RPMI7951 (cell line): ENCODE measurements at places on chromosomes 6 and 20. TPM values are rescaled to one million over a fixed set of nuclear protein-coding genes. Genes with fewer than 3 reads are reported as not detected.

The DUSP15 gene
- total RNA-seq, result not detected in 2 replicates

DNA sequence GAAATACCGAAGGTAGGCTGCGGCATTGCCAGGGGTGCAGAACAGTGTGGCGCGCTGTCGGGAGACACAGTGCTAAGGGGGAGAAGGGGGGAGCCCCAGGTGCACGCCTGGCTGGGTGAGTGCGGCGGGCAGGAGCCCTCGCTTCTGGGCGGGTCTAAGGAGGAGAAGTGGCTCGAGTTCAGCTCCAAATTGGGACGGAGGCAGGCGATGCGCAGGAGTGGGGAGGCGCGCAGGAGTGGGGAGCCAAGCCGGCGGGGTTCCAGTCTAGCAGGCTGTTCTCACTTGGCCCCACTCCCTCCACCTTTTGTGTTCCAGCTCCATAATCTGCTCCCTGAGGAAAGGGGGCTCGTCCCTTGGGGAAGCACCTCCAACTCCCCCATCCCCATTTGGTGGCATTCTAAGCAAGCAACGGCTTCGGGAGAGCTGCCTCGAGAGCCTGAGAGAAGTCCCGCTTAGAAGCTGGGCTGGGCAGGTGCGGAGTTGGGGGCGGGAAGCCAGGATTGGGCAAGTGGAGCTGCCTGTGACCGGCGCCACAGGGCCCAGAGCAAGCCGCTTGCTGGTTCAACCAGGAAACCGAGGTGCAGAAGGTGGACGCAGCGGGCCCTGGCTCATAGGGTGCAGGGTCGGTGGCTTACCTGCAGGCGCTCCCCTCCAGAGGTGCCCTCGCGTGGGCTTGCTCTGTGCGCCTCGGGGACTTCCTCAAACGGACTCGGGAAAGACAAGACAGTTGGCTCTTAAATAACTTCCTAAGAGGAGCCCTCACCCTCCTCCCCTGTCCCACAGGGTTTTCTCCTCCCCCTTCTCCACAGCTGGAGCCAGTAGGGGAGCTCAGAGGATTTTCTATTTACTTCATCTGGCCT, at the start of gene F13A1:
F13A1 (minus strand) TSS at position 711 of the 860 bp plus-strand sequence. CDS start 1,998 bp downstream, outside the sequence.
- no peak for DNase-seq

- no peak for DNase-seq
Observed at GRCh38 chr6:62974452-62974851, 236.8 kb upstream of the FKBP1C start.

The BHLHE23 gene
- not detected in 2 replicates for total RNA-seq

The SKIC2 gene
- total RNA-seq, result 30.4 and 36.5 TPM in 2 replicates

- no peak for DNase-seq
Observed at GRCh38 chr6:134602123-134602522, 284.2 kb upstream of the SGK1 start.

DNA sequence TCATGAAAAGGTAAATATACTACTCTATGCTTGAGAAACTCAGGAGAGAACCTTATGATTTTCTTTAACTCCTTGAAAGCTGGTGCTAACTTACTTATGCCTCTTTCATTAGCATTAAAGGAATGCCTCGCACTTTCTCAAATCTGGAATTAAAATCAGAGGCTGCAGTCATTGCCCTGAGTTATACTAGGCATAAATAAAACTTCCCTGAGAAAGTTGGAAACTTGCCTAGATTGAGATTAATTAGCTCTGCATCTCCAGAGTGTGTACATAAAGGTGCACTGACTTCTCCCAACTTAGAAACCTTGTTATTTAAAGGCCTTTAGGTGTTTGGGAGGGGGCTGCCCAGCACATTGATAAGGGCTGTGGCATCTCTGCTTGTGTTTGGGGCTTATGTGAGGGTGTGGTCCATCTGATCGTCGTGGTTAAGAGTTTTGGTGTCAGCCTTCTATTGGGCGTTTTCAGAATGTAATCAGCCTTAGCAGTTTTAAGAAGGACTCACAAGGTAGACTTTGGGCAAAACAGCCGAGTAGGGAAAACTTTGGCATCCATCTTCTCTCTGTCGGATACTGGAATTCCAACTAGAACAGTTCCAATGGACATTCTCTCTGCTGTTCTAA, 32.1 kb upstream of the CCN6 start:
- no peak for DNase-seq

DNA sequence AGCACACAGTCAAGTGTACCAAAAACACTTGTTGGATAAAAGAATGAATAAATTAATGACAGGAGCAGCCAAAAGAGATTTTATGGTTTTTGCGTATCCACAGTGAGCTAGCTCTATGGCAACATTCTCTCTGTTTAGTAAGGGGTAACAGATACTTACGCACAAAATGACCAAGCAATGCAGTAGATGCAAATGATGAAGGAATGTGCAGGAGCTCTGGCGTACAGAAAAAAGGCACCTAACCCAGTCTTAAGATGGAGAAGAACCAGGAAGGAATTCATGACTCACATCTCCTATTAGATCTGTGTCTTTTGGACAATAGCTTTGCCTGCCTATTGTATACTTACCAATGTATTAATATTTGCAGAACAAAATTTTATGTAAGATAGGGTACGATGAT, 191.9 kb upstream of the PREP start:
- no peak for DNase-seq

DNA sequence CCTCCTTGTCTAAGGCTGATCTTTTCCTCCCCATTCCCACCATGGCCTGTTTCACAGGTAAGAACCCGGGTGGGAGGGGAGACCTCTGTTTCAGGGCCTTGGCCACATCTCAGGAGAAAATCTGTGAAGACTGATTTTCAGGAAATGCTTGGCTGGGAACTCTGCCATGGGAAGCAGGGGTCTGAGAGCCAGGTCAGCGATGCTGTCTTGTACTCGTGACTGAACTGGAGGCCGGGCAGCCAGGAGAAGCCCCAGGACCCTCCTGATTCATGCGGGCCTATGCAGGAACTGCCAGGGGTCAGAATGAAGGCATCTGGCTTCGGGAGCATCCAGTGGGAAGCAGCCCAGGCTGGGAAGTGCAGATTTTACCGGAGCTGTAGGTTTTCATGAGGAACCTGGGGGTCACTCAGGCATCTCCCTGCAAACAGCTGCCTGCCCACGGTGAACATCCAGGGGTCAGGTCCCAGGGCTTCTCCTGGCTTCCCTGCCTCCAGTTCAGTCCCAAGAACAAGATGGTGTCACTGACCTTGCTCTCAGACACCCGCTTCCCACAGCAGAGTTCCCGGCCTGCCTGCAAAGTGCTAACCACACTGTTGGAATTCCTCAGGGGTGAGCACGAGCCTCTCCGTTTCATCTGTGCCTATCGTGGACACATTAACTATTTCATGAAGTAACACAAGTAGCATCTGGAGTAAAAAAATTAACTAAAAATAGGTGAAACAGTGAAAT, 90.2 kb upstream of the SULF2 start:
- peak; percentile 78 for DNase-seq

DNA sequence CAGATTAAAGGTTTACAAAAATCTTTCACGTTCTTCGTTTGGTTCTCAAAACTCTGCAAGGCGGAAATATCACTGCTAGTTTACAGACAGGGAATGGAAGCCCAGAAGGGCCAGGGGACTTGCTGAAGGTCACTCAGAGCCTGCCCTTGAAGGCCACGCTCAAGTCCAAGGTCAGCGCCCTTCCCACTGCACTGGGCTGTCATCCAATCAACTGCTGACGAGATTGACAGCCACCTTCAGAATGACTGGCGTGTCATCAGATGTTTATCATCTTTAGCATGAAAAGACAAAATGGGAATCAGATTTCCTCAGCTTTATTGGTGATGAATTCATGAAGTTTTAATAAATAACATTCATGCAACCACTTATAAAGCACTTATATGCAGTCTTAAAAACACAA, 16.5 kb downstream of the RNASET2 start:
- no peak for DNase-seq

GRCh38 chr20:59144179-59144830, 19.3 kb upstream of the ZNF831 start:
- DNase-seq, result peak; percentile 16

DNA sequence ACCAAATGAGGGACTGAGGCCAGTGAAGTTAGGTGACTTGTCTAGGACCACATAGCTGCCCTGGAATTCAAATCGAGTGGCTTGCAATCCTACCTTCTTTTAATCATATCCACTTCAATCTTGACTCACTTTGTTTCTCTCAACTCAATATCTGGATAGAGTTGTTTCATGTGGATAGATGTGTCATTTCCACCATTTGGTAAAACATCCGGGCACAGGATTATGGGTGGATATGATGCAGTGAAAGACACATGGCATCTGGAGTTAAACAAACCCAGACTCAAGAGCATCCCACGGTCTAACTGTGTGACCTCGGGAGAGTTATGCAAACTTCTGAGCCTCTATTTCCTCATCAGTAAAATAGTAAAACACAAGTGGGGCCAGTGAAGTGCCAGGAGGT, 103.6 kb upstream of the CNKSR3 start:
- peak; percentile 68 for DNase-seq

The SCGN gene
- not detected in 2 replicates for total RNA-seq

DNA sequence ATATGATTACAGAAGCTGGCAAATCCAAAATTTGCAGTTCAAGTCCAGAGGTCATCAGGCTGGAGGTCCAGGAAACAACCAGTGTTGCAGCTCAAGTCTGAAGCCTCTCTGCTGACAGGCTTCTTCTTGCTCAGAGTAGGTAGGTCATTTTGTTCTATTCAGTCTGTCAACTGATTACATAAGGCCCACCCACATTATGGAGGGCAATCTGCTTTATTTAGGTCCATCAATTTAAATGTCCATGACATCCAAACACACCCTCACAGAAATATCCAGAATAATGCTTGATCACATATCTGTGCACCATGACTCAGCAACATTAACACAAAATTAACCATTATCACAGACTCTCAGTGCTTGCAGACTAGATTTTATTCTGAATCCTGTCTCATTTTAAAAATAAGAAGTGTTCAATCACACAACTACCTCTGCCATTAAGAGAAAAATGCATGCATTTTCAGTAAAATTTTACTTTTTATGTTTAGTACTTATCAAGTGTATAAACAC, 759.2 kb upstream of the ADGRB3 start:
- no peak for DNase-seq

- no peak for DNase-seq
Observed at GRCh38 chr6:124223611-124224345, 420.1 kb downstream of the NKAIN2 start.

DNA sequence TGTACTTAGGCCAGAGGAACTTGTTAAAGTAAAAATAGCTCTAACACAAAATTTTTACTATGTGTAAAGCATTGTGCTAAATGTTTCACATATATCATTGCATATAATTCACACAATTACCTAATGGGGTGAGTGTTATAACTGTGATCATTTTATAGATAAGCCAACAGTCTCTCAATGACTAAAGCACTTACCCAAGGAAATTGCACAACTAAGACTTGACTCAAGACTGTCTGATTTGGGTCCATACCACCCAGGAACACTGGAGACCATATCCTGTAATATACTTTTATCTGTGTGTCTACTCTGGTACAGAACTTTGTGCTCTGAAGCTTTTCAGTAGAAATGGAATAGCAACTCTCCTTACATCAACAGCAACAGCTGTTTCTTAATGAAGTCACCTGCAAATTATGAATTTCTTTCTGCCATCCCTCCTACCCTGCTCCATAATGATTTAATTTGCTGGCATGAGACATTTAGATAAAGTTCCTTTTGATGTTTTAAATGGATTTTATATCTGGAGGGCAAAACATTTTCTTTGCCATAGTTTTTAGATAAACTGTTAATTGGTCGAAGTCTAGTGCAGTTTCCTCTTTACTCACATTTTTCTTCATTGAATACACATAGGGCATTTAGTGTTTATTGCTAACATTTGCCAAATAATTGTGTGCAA, 47.5 kb downstream of the TSPYL4 start:
- peak; percentile 43 for DNase-seq

The CTAGE9 gene
- total RNA-seq, result not detected in 2 replicates

DNA sequence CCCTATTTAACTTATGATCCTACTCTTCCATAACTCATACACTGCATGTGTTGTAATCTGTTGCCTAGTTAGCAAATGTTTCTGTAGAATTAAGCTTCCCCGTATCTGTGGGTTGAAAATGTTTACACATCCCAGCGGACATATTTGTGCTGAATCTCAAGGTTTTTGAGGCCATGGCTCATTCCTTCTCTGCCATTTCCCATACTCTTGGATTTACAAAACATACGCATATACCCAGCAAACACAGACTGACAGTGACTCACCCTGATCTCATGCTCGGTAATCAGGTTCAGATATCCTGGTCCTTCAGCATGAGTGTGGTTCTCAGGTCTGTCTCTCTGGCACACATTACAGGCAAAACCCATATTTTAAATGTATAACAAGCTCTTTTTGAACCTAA, 58.7 kb downstream of the AGPAT4 start:
- DNase-seq, result peak; percentile 88

GRCh38 chr6:23016696-23017095, 447.3 kb downstream of the HDGFL1 start:
- DNase-seq, result no peak

- DNase-seq, result no peak
Observed at GRCh38 chr20:53555081-53555480, 38.6 kb downstream of the ZNF217 start.

The DYNLT2 gene
- total RNA-seq, result 1.8 and 2.0 TPM in 2 replicates

DNA sequence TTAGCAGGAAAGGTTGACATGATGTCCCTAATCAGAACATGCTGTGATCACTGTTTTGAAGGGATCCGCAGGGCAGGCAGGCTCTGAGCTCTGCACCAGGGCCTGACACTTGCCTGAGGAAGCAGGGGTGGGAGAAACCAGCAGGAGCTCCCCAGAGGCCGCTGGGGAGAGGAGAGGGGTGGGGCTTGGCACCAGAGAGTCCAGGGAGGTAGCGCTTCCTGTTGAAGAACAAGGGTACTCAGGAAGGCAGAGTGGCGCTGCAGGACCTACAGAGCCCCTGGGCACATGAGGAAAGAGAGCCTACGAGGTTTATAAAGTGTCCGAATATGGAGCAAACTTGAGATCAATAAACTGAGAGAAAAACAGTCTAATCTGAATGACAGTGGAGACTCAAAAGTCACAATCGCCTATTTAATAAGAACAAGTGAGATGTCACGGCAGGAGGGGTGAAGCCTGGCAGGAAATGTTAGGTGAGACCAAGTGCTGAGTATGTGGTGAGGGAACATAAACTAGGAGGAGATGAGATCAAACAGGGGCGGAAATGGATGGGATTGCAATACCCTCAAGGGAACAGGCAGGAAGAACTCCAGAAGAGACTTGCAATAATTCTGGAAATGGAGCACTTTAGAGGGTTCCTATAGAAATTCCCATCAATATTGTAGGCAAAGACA, 5.8 kb upstream of the TBXT start:
- peak; percentile 6 for DNase-seq

The TCP11 gene
- 0.49 TPM in 1 of 2 replicates, not detected in the other for total RNA-seq

GRCh38 chr6:43339168-43339567, 30.3 kb downstream of the ZNF318 start:
- DNase-seq, result no peak

The GPX5 gene
- not detected in 2 replicates for total RNA-seq

DNA sequence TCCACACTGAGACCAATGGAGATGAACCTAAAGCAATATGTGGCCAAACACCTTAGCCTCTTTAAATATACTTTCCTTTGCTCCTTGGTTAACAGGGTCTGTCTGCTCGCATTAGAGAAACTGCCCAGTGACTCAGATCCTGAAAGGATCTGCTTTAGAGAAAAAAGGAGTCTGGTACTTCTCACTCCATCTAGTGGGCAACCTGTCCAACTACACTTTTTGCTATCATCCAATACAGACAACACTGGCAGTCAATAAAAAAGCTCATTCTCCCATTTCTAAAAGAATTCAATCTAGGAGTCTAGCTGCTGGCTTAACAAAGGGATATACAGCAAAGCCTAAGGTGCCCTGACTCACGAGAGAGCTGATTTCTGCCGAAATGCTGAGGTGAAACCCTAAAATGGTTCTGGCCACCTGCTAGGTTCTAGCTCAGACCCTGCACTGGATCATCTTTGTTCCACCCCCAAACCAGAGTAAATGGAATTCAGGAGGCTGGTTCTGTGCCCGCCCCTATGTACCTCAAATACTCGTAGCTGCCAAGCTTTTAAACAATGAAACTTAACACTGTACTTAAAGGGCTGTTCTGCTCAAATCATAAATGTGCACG, 11.5 kb downstream of the GNL1 start:
- DNase-seq, result peak; percentile 72

The SIRPB1 gene
- total RNA-seq, result 15.6 and 22.1 TPM in 2 replicates
